ENCODE measurements at places on chromosomes 11 and 22.
A peak's percentile ranks its signal among the peaks of the same experiment; 100 is the strongest.

- no peak for DNase-seq
These were observed 62.1 kb downstream of the PDHX start for GRCh38 chr11:34978236-34979191.

DNA sequence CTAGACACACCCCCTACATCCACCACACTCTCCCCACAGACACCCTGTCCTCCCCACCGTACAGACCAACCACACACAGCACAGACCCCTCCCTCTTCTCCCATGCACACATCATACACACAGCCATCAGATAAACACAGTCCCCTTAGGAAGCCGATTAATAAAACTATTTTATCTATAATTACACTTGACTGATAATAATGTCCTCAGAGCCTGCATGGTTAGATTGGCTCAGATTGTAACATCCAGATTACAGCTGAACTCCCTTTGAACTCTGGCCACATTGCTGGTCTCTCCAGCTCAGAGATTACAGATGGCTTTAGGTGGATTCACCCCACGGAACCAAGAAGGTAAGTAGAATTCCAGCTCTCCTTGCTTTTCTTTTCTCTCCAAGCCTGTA is 9.5 kb upstream of the ELF5 start:
- DNase-seq = no peak

DNA sequence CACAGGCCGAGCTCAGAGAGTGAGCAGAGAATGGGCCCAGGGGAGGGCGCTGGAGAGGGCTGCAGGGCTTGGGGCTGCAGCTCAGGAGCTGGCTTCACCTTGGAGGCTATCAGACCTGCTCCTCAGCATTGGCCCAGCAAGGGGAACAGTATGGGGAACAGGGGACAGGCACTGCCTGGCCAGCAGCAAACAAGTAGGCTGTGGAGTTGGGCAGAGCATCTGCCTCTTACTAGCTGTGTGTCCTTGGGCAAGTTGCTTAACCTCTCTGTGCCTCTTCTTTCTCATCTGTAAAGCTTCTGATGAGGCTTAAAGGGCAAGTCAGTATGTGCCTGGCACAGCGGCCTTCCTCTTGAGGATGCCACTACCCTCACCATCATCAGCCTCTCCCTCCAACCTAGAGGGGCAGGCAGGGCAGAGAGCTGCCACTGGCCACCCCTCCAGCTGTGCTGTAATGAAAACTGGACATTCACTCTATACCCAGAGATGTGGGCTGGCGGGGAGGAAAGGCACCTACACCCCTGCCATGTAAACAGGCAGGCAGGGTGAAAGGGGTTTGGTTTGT is 7.5 kb upstream of the CDKN1C start:
- no peak for DNase-seq

- no peak for DNase-seq
These were observed 84.3 kb downstream of the ARL14EP start for GRCh38 chr11:30406978-30407762.

DNA sequence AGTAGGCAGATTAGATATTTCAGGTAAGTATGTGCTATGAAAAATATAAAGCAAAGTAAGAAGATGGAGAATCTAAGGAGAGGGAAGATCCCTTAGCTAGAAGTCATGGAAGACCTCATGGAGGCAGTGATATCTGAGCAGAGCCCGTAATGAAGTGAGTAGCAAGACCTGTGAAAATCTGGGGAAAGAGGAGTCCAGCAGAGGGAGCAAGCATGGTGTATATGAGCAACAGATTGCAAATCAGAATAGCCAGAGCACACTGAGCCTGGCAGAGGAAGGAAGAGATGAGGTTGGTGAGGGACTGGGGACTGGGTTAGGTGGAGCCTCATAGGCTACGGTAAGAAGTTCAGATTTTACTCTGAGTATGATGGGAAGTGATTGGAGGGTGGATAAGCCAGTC is 9.4 kb downstream of the LHFPL7 start:
- peak; percentile 24 for DNase-seq

- no peak for DNase-seq
These were observed 6.6 kb upstream of the OR6X1 start for GRCh38 chr11:123760894-123761293.

DNA sequence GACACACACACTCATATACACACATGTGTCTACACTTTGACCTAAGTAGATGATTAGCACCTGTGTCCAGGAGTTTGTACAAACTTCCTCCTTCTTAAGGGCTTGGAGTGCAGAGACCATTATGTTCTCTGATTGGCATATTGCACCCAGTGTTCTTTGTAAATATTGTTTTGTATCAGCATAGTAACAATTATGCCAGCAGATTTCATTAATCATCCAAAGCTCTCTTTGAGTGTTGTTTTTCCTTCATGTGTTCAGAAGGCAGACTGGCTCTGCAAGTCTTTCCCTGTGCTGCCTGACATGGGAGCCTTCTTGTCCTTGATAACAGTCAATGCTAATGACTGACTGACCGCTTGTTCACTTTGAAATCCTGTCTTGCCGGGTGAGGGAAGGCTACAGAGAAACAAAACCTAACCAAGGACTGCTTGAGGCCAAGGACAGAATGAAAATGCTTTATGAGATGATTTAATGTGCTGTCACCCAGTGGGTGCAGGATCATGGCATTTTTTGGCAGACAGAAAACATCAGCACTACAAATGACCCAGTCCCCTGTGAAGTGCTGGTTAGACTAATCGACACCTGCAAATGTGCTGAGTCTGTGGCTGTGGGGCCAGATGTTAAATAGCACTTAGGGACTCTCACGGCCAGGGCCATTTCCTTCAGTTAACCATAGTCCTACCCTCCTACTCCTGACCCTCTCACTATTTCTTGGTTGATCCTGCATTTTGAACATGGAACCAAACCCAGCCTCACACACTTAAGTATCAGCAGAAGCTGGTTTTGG is 6.6 kb upstream of the BARX2 start:
- no peak for DNase-seq

DNA sequence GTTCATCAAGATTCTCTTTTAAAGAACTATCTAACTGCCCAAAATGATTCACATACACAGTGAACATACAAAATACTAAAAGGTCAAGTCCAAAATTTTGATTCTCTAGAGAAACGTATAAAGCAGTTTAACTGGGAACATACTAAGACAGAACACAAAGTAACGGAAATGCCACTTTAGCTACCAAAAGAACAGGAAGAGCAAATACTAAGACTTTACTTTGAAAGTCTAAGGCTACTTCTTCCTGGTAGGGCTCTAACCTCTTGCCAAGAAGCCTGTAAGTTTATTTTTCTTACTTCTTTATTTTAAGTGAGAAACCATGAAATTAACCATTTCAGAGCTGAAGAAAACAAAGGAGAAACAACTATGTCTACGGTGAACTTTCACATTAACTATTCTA is 6.2 kb downstream of the PICALM start:
- DNase-seq = peak; percentile 53

- DNase-seq = no peak
These were observed 10.4 kb upstream of the MALAT1 start for GRCh38 chr11:65488273-65489034.

- DNase-seq = no peak
These were observed 709 bp downstream of the FTH1 start for GRCh38 chr11:61966734-61967115.

DNA sequence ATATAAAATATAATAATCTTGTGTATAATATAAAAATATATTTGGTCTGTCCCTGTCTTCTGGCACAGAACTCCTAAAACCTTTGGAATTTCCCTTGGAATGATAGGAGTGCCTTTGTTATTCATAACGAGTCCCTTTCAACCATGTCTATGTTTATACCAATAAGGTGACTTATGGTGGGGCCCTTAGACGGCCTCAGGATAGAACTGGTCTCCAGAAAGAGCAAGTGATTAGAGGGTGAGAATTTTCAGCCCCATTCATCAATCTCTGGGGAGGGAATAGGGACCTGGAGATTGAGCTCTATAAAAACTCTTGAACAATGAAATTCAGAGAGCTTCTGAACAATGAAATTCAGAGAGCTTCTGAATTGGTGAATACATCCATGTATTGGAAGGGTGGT is 18.4 kb upstream of the PICALM start:
- DNase-seq = no peak

- DNase-seq = no peak
These were observed 1.4 kb downstream of the MICAL2 start for GRCh38 chr11:12111549-12112520.

GRCh38 chr11:19541521-19542049 is 171.1 kb upstream of the NAV2 start:
- DNase-seq = no peak

DNA sequence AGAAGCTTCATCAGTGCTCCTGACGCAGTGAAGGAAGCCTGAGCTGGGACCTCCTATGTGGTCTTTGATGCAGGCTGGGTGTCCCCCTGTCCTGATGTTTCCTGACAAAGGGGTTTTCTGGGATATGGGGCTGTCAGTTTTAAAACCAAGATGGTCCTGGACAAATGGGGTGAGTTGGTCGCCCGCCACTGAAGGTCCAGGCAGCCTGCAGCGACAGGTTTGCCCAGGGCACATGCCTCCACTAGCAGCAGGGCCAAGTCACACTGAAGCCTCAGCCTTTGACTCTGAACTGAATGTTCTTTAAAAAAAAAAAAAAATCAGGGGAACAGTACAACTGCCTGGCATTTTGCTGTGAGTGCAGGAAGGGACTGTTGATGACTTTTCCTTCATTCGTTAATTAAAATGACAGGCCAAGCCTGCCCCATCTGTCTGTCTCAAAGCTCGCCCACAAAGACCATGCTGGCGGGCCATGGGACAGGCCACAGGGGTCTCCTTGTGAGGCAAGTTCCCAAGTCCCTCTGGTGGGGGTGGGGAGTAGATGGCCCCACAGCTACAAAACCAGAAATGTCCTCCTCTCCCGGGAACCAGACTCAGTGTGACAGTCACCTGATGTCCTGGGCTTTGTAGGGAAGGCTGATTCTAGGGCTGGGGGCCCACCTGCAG is 274.8 kb downstream of the CTTN start:
- no peak for DNase-seq

DNA sequence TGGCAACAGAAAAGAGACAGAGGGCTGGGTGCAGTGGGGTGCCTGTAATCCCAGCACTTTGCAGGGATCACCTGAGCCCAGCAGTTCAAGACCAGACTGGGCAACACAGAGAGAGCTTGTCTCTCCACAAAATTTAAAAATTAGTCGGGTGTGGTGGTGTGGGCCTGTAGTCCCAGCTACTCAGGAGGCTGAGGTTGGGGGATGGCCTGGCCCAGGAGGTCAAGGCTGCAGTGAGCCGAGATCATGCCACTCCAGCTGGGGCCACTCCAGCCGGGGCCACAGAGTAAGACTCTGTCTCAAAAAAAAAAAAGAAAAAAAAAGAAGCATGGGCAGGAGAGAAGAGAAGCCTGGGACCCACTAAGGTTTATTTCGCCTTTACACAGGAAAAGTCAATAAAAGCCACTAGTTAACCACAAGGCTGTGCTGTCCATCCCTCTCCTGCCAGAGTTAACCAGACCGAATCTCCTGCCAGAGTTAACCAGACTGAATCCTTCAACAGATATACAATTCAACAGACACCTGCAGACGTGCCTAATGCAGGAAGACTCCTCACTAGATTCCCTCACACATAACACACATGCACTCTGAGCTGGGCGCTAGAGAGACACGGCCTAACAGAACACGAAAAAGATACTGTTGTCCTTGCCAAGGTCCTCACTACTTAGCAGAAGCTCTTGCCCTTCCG is 29.8 kb downstream of the MICAL3 start:
- DNase-seq = no peak

- DNase-seq = no peak
These were observed 5.0 kb downstream of the PDGFB start for GRCh38 chr22:39239561-39240423.

DNA sequence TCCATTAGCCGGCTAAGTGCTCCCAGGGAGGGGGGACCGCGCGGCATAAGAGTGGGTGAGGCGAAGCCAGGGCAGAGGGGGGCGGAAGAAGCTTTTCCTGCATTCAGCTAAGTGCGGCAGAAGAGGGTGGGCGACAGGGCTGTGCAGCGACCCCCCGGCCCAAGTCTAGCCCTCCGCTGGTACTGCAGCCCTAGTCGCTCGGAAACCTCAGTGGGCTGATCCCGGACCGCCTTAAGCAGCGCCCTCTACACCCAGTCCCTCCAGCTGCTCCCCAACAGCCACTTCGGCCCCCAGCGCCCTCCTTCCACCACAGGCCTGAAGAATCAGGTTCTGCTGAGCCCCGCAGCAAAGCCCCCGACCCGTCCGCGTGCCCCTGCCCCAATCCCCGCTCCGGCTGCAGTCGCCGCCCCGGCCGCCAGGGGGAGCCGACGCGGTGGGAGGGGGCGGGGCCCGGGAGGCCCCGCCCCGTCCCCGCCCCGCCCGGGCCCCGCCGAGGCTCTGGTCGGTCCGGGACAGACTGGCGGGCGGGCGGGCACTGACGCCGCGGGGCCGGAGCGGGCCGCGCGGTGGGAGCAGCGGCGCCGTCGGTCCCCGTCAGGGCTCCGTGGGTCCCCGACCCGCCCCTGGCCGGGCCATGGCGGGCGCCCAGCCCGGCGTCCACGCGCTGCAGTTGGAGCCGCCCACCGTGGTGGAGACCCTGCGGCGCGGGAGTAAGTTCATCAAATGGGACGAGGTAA is at the start of gene PLCB3:
TSS of gene PLCB3 (plus strand) at position 515 of the 737 bp plus-strand sequence. CDS start at position 635, 120 bp downstream.
- peak; percentile 25 for DNase-seq

DNA sequence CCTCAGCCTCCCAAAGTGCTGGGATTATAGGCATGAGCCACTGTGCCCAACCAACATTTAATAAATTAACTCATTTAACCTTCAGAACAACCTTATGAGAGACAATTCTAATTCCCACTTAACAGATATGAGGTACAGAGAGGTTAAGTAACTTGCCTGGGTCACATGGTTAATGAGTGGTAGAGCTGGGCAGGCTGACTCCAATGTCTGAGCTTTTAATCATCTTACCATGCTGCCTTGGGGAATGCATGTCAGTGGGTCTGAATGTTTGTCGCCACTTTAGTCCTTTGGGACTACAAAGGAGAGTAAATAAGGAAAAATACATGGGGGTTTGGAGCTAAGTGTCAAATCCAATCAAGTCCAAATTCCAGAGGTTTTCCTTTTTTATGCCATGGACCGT is 11.2 kb upstream of the PIK3C2A start:
- DNase-seq = no peak

DNA sequence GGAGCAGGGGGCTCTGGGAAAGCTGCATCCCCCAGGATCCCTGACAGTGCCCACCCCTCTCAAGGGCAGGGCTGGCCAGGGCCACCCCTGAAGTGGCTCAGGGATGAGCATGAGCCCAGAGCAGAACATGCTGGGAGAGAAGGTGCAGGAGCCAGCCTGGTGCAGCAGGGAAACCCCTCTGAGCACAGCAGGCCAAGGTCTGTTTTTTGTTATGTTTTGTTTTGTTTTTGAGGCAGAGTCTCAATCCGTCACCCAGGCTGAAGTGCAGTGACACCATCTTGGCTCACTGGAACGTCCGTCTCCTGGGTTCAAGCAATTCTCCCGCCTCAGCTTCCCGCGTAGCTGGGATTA is 792 bp upstream of the SBF1 start:
- DNase-seq = no peak

GRCh38 chr22:19478901-19479354 is at the start of gene UFD1:
TSS of gene UFD1 (minus strand) at chr22:19479193. CDS start at chr22:19479085, 108 bp downstream.
- DNase-seq = no peak

- DNase-seq = no peak
These were observed 5.3 kb downstream of the TYR start for GRCh38 chr11:89182773-89183518.
